ENCODE measurements at places on chromosomes 13 and 19.

- DNase-seq: no peak
Observed at GRCh38 chr19:48961673-48962028, 3.5 kb upstream of the FTL start.

DNA sequence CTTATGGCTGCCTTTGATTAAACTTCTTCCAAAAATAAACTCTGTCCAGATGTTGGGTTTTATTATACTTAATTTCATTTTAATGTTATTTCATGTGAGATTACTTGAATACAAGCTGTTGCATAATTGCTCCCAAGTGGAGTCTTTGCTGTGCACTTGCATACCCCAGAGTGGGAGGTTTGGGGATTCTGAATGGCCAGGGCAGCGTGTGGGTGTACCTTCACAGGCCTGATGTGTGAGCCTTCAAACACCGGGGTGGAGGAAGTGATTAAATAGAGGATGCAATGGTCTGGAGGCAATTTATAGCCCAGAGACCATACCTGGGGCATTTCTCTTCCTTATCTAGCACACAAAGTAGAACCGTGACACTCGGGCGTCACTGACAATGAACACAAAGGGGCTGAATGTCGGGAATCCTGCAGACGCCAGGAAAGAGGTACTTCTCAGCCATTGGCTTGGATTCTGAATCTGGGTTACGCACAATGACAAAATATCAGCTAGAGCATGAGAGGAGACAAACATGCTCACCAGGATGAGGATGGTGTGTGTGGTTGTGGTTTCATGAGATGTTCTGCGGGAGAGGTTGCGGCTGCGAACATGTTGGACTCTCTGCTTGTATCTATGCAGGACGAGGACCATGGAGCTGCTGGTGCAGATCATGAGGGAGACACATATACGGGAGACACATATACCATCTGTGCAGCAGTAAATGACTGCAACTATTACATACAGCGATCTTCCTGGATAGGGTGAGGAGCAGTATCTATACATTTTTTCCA lies 7.1 kb upstream of the LILRA5 start:
- DNase-seq: no peak

- DNase-seq: no peak
Observed at GRCh38 chr13:95697052-95697680, 20.2 kb downstream of the DNAJC3 start.

- DNase-seq: peak; percentile 33
Observed at GRCh38 chr13:27374650-27375049, 49.8 kb upstream of the GTF3A start.
